ENCODE measurements at places on chromosomes 2 and 18.
A peak's percentile ranks its signal among the peaks of the same experiment; 100 is the strongest.

DNA sequence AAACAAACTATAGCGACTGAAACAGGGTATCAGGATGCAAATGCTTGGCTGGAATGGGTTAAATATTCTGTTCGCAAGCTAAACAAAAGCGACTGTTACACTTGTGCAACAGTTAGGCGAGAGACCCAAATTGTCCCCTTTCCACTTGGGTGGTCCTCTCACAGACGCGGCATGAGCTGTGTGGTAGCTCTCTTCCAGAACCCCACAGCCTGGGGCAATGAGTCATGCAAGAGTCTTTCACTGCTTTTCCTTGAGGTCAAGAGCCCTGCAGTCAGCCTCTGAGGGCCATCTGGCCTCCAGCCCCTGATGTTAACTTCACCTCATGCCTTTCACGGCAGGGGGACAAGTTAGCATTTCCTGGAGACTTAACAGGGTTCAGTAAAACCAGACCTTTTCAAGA, 25.7 kb downstream of the SULT1C4 start:
- peak; percentile 22 for DNase-seq

GRCh38 chr2:111116011-111116746, 4.5 kb upstream of the BCL2L11 start:
- no peak for DNase-seq

DNA sequence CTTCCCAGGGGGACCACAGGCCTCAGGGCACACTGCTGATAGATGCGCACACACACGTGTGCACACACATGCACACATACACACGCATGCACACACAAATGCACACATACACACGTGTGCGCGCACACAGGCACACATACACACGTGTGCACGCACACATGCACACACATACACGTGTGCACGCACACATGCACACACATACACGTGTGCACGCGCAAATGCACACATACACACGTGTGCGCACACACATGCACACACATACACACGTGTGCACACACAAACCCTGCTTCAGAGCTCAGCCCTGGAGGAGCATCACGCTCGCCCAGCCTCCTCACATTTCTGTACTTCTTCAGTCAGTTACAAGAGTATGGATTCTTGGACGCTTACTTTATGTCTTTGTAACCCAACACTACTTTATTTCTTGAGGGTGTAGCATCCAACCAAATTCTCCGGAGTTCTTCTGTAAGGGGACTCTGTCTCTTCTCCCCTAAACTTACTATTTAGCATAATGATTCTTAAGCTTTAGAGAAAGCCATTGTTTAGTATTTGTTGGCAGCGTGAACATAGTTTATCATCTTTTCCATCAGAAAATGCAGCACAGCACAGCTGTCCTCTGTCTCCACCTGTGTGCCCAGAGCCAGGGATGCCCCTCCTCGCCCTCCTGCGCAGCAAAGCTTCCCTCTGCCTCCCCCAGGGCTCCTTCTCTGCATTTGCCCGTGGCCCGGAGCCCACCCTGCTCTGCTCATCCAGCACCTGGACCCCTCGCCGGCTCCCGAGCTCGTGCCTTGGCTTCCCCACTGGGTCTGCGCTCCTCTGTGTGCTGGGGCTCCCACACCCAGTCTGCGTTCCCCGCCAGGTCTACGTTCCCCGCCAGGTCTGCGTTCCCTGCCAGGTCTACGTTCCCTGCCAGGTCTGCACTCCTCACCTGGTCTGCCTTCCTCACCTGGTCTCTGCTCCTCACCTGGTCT, 74.4 kb upstream of the CTDP1 start:
- no peak for DNase-seq

DNA sequence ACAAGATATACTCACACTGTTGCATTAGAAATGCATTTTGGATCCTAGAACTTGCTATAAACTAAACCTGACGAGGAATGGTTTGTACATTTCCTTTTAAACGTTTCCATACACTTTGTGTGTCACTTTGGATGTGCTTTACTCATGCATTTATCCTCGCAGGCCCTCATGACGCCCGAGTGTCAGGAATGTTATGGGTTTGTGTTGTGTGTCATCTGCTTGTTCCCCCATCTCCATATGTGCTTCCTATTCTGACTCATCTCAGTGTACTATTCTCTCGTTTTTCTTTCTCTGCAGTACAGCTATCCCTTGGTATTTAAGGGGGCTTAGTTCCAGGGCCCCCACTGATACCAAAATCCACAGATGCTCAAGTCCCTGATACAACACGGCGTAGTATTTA, 121.5 kb upstream of the RASGRP3 start:
- DNase-seq: no peak

DNA sequence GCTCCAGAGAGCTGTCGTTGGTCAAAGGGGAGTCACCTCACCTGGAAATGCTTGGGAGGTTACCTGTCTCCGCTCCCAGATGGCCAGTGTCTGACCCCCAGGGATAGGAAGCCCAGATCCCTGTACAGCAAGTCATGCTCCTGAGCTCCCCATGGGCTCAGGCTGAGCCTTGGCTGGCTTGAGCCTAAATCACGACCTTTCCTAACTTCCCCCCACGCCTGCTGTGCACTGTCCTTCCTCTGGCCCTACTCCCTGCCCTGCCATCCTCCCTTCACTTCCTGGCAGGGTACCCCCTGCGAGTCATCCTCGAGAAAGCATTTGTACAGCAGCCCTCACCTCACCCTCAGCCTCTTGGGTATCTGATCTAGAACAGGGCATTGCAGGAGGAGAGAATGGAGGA, 9.2 kb upstream of the HDAC4 start:
- DNase-seq: no peak

- no peak for DNase-seq
Observed at GRCh38 chr2:43276266-43276941, 50.0 kb upstream of the ZFP36L2 start.

GRCh38 chr2:232139786-232140562, 178.5 kb downstream of the DIS3L2 start:
- no peak for DNase-seq

Data from HS-27A (cell line).